Activated naive CD4-positive, alpha-beta T cell treated with anti-CD3 and anti-CD28 coated beads for 36 hours (primary cell): ENCODE measurements at places on chromosomes 5 and 9. TPM values are rescaled to one million over a fixed set of nuclear protein-coding genes. Genes with fewer than 3 reads are reported as not detected.

- no peaks in the 10 kb centered on the region for H3K27me3 ChIP-seq
- H3K27ac ChIP-seq: no peak overlapping the region
- H3K4me1 ChIP-seq: no peaks in the 10 kb centered on the region
- no peaks in the 10 kb centered on the region for H3K36me3 ChIP-seq
- DNase-seq: no peak
- H3K4me3 ChIP-seq: no peak overlapping the region
Observed at GRCh38 chr9:78982849-78983248, 588.9 kb upstream of the TLE4 start.

IRX1 gene
- total RNA-seq: not detected

MYOZ3 gene
- 0.49 TPM for total RNA-seq

DNA sequence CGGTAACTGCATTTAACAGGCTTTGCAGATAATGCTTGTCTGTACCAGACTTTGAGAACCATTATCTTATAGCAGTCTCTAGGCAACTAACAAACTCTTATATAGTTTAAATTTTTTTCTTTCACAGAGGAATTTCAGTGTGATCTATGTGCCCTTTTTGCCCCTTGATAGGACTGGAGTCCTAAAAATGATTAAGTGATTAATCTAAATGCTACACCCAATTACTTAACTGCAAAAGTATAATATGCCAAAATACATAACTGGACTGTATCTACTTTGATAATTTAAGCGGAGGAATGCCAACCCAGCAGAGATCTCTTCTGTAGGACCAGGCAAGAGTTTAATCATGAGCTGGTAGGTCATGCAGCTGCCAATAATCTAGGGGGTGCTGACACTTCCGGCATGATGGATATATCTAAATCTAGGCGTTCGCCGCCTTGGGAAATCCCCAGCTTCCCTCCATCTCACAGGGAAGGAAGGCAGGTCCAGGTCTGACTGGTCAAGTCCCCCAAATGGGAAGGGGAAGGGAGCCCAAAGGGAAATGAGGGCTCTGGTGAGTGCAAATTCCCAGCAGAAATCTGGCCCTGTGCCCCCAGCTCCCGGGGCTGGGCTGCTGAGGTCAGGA lies 205.6 kb downstream of the GAPVD1 start:
- no peak overlapping the region for H3K4me3 ChIP-seq
- H3K27me3 ChIP-seq: no peaks in the 10 kb centered on the region
- H3K27ac ChIP-seq: no peak overlapping the region

PAPPA gene
- total RNA-seq: not detected

DNA sequence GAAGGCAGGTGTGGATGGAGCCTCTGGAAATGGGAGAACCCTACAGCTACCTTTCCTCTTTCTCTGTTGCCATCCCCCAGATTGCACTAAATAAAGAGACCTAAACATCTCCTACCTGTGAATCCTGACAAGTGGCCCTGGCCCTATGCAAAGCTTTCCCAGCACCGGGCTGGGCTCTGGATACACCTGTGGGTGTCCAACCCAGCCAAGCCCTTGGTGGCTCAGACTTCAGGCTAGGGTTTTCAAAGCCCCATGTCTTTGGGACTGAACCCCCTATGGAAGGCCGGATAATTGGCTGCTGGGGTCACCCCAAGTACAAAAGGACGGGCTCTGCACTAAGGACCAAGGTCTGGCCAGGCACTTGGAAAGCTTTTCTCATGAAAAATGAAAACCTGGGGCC lies 44.1 kb upstream of the IPPK start:
- H3K27me3 ChIP-seq: no peaks in the 10 kb centered on the region
- H3K4me1 ChIP-seq: peaks cover 16% of the 10 kb centered on the region
- peaks cover 18% of the 10 kb centered on the region for H3K36me3 ChIP-seq

DNA sequence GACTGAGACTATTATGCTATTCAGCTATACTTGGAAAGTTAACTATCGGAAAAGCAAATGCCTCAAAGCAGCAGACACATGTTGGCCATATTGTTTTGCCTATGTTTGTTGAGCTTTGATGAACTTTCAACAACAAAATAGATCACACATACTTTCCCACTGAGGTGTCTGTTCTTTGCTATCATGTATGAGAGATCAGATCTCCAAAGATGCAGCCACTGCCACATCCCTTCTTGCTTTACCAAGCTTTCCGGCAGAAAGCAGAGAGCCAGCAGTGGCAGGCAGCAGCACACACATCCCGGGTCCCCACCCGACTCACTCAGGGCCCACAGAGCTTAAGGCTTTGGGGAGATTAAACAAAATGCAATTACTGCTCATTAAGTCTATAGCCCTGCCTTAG lies 18.8 kb downstream of the ZBTB5 start:
- no peak overlapping the region for H3K4me3 ChIP-seq
- H3K27me3 ChIP-seq: no peaks in the 10 kb centered on the region
- H3K27ac ChIP-seq: no peak overlapping the region
- peaks cover 15% of the 10 kb centered on the region for H3K36me3 ChIP-seq
- H3K4me1 ChIP-seq: peaks cover 16% of the 10 kb centered on the region
- no peak for DNase-seq

DNA sequence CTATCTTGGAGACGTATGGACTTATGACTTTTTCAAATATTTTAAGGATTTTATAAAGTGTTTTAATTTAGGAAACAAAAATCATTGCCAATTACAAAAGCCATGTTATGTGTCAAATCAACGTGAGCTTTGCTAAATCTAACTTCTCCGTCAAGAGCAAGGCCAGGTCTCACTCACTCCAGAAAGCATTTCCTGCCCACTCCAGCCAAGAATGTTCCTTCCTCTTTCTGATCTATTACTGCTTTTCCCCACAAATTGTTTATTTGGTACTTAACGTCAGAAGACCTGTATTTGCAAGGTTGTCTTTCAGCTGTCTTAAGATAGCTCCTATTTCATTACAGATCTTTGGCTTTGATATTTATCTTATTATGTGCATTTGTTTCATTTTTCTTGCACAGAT lies 193.5 kb upstream of the HAPLN1 start:
- no peaks in the 10 kb centered on the region for H3K36me3 ChIP-seq
- peaks cover 2% of the 10 kb centered on the region for H3K27me3 ChIP-seq
- no peak overlapping the region for H3K4me3 ChIP-seq
- no peaks in the 10 kb centered on the region for H3K4me1 ChIP-seq
- DNase-seq: no peak
- H3K27ac ChIP-seq: no peak overlapping the region

GRCh38 chr9:127520941-127521918 lies 69.9 kb downstream of the LRSAM1 start:
- no peak overlapping the region for H3K27ac ChIP-seq
- no peak for DNase-seq
- H3K27me3 ChIP-seq: no peaks in the 10 kb centered on the region
- H3K36me3 ChIP-seq: peaks cover 13% of the 10 kb centered on the region

GRCh38 chr9:92349771-92350739 lies 24.3 kb downstream of the CENPP start:
- H3K4me3 ChIP-seq: no peak overlapping the region
- no peak for DNase-seq
- peaks cover 5% of the 10 kb centered on the region for H3K4me1 ChIP-seq
- H3K27ac ChIP-seq: no peak overlapping the region
- H3K36me3 ChIP-seq: peaks cover 24% of the 10 kb centered on the region

CDKN2A gene
- total RNA-seq: 0.89 TPM

DNA sequence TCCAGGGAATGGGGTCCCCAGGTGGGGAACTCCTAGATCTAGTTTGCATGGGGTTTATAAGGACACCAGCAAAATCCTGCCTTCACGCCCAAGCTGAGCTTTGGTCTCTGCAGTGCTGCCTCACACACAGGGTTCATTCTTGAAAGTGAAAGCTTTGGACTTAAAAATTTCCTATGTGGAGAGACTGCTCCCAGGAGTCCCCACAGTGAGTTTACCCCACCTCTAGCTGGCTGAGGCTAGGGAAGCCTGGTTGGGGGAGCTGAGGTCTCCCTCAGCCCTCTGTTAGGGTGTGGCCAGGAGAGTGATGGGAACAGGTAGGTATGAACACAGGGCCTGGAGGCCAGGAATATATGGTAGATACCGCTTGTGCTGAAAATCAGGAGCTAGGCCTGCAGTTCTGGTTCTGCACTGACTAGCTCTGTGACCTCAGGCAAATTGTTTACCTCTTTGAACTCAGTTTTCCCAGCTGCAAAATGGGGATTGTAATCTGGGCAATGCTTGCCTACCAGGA lies 41.5 kb upstream of the LARP1 start:
- H3K27me3 ChIP-seq: no peaks in the 10 kb centered on the region
- no peaks in the 10 kb centered on the region for H3K36me3 ChIP-seq
- no peak for DNase-seq

DNA sequence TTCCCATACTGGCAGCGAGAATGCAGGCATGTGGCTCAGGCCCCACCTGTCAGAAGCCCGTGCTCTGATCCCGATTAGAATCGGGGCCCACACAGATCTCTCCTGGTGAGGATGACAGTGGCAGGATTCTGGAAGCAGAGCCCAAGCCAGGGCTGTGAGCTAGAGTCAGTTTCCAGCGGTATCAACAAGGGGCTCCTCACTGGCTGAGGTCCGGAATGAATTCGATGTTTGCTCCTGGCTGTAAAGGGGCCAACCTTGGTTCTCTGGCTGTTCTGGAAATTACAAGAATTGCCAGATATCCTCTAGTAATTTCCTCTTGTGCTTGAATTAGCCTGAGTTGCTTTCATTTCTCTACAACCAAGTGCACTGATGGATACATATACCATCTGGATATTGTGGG lies 129.1 kb upstream of the SPRY4 start:
- H3K4me3 ChIP-seq: no peak overlapping the region
- no peaks in the 10 kb centered on the region for H3K4me1 ChIP-seq
- H3K36me3 ChIP-seq: no peaks in the 10 kb centered on the region
- H3K27me3 ChIP-seq: no peaks in the 10 kb centered on the region
- no peak for DNase-seq
- H3K27ac ChIP-seq: no peak overlapping the region
